Glomerular endothelial cell (primary cell): ENCODE measurements at places on chromosomes 4 and X. TPM values are rescaled to one million over a fixed set of nuclear protein-coding genes. Genes with fewer than 3 reads are reported as not detected.

DNA sequence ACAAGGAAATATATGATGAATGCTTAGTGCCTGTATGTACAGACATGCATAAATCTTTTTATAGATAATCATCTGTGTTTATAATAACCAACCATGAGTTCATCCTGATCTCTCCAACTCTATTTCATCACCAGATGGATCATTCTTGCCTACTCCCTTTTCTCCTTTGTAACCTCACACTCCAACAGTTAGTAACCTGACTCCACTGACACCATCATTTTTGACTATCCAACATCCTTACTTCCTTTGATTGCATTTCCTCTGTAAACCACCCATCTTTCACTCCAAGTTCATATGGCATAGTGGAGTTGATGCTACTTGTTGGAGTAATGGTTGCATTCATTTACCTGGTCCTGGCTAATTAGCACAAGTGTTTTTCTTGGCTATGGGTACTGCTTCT lies 170.6 kb downstream of the ZNF330 start:
- DNase-seq, result no peak

- no peak for DNase-seq
Observed at GRCh38 chr4:27187786-27188185, 327.1 kb downstream of the STIM2 start.

C4orf51 gene
- not detected in 2 replicates for total RNA-seq

DNA sequence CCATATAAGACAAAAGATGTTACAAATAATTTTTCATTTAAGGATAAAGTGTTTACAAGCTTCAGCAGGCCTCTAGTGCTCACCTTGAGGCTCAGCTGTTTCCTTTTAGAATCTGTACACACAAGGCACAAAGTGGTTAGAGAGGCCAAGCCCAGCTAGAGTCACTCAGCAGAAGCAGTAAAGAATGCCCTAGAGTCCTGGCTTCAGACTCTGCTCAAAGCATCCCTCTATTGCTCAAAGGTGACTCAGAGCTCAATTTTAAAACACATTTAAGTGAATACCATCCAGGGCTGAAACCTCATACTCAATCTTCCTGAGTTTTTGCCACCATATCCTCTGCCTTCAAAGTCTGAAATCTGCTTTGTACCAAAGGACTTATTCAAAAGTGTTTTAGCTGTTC lies 22.6 kb upstream of the PHF8 start:
- DNase-seq, result no peak

ATOH1 gene
- total RNA-seq, result not detected in 2 replicates

- DNase-seq, result no peak
Observed at GRCh38 chr4:129231945-129232588, 136.1 kb downstream of the C4orf33 start.
